ENCODE measurements at places on chromosomes 5 and 9.
A peak's percentile ranks its signal among the peaks of the same experiment; 100 is the strongest.

DNA sequence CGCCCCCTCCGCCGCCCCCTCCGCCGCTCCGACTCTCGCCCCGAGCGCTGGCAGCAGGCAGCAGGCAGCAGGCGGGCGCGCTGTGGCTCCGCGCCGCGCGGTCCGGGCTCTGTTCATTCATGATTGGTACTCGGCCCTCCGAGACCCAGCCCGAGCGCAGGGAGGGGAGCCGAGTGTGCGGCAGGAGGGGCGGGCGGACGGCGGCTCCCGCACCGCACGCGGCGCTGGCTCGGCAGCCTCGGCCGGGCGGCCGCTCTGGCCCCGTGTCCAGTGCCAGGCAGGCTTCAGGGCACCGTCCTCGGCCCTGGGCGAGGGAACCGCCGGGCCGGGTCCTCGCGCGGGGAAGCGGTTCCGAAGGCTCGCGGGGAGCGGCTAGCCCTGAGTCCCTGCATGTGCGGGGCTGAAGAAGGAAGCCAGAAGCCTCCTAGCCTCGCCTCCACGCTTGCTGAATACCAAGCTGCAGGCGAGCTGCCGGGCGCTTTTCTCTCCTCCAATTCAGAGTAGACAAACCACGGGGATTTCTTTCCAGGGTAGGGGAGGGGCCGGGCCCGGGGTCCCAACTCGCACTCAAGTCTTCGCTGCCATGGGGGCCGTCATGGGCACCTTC, at the start of gene KCNIP1:
TSS of gene KCNIP1 (plus strand) at position 31 of the 607 bp plus-strand sequence.
- DNase-seq, result no peak

GRCh38 chr5:39638813-39639212, 214.0 kb upstream of the DAB2 start:
- DNase-seq, result no peak

GRCh38 chr9:126407114-126407870, 80.7 kb downstream of the MVB12B start:
- no peak for DNase-seq

- no peak for DNase-seq
Measured at GRCh38 chr5:165996201-165996875, 2295.1 kb upstream of the WWC1 start.

DNA sequence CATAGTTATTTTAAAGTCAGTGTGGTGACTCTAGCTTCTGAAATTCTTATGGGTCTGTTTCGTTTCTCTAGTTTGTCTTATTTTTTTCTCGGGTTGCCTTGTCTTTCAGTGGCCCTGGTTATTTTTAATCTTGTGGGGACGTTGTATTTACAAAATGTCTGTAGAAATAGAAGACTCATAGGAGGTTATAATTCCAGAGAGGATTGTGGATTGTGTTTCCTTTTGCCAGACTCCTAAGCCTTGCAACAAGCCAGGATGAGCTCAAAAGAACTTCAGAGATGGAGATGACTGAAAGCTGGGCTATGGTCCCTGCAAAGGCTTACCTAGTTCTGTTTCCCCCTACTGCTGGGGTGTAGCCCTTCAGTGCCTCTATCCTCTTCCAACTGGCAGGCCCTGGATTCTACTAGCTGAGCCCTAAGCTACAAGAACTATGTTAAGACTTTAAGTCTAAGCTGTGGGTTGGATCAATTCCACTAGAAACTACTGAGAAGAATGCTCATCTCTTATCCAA, 32.2 kb upstream of the LECT2 start:
- DNase-seq, result no peak

GRCh38 chr9:97924386-97924785, 2.1 kb upstream of the TRMO start:
- DNase-seq, result no peak

GRCh38 chr5:74864823-74865222, 1.4 kb downstream of the FAM169A start:
- no peak for DNase-seq

- no peak for DNase-seq
Measured at GRCh38 chr5:163578652-163579051, 73.2 kb downstream of the MAT2B start.

DNA sequence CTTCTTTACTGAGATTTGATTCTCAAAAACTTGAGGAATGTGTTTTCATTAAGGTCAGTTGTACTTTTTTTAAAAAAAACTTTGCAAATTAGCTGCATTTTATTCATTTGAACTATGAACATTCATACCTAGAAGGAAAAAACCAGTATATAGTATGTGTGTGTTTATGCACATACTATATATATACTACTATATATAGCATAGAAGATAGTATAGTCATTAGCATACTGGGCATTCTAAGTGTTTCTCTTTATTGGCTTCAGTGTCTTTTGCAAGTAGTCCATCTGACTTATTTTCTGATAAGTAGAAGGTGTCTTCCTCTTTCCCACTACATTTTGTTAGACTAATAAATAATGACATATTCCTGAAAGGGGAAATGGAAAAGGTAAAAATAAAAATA, 33.0 kb downstream of the ELOVL7 start:
- no peak for DNase-seq

DNA sequence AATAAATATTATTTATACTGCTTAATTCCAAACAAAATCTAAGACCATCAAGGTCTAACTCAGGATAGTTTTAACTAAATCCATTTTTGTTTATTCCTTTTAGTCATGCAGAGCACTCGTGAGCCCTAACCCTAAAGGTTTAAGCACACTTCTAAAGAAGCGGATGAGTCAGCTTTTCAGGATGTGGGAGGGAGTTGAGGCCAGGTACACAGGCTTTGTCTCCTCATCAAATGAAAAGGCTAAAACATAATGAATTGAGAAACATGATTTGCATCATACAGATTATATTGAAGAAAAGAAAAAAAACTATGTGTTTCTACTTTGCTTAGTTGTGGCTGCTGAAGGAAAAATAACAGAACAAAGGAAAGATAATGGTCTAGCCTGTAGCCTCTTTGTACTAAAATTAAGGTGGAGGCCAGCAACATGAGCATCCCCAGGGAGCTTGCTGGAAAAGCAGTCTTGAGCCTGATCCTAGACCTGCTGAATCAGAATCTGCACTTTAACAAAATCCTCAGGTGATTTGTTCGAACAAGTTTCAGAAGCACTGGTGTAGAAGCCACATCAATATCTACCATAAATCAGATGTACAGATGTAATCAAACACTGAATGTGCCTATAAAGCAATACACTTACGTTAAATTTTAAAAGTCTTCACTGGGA, 21.1 kb upstream of the ISCA1 start:
- peak; percentile 29 for DNase-seq

DNA sequence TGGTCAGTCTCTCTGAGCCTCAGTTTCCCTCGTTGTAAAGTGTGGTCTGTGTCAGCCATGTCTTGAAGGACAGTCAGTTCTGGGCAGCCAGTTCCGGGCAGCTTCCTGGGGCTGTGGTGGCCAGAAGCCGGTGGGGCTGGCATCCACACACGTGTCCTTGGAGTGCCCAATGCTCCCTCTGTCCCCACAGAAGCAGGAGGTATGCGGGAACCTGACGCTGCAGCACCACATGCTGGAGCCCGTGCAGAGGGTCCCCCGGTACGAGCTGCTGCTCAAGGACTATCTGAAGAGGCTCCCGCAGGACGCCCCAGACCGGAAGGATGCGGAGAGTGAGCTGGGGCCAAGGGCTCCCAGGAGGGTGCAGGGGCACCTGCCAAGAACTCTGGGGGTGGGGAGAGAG, 48.4 kb upstream of the SUSD3 start:
- no peak for DNase-seq

GRCh38 chr5:96177303-96177869, 215.7 kb upstream of the ELL2 start:
- no peak for DNase-seq

- DNase-seq, result no peak
Measured at GRCh38 chr9:89926691-89927220, 321.9 kb downstream of the GADD45G start.

DNA sequence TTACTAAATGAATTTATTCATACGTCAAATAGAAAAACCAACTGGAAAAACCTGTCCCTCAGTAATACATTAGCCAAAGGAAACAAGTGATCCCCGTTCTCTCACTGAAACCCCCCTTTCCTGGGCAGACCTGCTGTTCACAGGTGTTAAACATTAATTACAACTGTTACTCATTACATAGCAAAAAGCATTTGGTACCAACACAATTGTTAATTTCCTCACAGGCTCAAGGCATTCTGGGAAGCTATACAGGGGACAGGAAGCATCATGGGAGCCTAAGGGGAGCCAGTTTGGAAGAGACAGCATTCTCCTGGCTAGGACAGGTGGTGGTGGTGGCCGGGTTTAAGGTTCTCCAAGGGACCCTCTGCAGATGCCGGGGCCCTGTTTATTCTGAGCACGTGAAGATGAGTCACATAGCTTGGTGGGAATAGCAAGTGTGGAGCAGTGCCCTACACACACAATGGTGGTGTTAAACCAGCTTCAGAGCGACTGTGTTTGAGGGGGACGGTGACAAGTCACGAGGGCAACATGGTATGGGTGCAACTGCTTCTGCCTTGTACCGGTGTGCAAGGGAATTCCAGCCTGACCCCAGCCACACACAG, 62.6 kb upstream of the SLC25A51 start:
- no peak for DNase-seq

Data from stimulated activated CD4-positive, alpha-beta T cell treated with anti-CD3 and anti-CD28 coated beads, TNF-alpha, amount 100 ng/mL, for 24 hours (primary cell).